Glutamatergic neuron (in vitro differentiated cells): ENCODE measurements at places on chromosomes 5 and 9.

DNA sequence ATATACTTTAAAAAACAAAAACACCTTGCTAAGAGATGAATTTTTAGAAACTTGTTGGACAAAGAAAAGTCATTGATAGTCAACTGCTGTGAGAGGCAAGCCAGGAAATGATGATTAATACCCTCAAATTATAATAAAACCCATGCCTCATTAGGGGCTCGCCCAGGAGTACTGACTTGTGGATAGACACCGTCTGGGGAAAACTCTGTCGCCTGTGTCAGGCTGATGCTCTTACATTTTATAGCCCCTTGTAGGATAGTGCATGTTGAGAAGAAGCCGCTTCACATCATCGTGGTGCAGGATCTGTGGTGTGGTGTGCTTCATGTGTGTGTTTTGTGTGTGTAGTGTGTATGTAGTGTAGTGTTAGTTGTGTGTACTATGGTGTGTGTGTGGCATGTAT, 39.1 kb downstream of the SYK start:
- DNase-seq = no peak

DNA sequence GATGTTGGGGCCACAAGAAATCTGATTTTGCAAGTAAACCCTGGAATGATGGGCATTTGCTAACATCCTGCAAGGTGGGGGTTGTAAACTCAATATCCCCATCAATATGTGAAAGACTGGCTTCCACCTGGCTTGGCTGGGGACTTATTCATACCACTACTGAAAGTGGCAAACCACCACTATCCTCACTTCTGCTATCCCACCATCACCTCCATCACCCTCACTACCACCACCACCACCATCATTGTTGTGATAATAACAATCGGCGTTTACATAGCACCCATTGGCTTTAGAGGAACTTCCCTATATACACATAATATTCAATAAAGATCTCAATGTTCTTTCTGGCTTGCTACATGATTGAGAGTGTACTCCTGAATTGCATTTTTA, 224.7 kb upstream of the DAP start:
- DNase-seq = no peak

DNA sequence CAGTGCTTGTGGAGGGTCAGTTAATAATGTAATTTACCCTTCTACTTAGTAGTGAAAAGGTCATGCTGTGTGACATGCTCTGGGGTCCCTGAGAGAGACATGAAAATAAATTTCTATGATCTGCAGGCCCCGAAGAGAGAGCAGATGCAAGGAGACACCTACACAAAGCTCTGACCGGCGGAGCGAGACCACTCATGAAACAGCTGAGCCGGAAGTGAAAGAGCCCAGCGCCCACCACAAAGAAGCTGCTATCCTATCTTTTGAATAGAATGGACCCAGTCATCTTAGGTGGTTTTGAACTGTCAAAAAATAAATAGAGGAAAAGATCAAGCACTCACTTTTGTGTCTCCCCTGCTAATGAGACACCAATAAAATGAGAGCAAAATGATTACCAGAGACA, 190.0 kb downstream of the MED10 start:
- DNase-seq = no peak

GRCh38 chr9:35311891-35312639, 150.3 kb downstream of the UNC13B start:
- DNase-seq = no peak
